ENCODE measurements at places on chromosomes 2 and 18.

- DNase-seq, result no peak
Observed at GRCh38 chr2:191857886-191858285, 11.0 kb upstream of the CAVIN2 start.

GRCh38 chr2:77712601-77713000 lies 190.4 kb upstream of the LRRTM4 start:
- no peak for DNase-seq

DNA sequence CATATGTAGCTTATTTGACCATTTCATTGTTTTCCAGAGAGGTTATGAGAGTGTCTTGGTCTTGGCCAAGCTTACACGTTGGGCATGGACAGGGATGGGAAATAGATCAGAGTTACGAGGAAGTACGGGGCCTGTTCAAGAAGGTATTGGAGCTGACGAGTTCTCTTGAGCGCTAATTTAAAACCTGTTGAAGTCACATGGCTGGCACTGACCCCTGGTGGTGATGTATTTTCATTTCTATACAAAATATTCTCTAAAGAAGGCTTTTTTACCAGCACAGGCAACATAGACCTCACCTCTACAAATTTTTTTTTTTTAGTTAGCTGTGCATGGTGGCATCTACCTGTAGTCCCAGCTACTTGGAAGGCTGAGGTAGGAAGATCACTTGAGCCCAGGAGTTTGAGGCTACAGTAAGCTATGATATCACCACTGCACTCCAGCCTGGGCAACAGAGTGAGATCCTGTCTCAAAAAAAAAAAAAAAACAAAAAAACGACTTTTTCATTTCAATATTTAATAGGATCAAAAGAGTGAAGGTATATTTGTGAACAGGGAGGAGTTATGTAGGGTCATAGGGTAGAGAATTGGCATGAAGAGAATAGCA lies 19.6 kb downstream of the UGP2 start:
- DNase-seq, result peak; percentile 74

DNA sequence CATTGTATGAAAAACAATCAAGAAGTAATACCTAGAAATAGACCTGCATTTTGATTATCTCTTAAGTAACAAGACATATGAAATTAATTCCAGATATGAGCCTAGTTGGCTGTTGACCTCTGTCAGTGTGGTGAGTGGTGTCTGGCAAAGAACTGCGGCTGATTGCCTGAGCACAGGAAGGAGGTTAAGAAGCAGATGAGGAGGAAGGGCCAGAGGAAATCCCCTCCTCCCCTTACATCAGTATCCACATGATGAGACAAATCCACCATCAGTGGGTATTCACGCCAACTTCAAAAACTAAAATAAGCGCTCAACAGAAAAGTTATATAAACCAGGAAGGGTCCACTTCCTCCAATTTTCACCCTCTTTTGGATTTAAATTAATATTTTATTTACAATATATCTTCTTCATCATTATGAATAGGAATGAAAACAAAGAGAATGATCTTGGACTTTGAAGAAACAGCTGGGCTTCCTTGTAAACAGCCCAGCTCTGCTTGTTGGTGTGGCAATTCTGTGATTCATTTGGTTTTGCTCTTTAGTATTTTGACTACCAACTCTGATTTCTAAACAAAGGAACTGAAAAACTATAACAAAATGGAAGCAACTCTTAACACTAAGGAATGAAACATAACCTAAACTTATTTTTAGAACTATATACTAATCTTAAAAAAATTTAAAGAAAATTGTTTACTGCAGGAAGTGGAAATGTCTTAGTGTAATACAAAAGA lies 27.3 kb downstream of the RFTN2 start:
- DNase-seq, result no peak

GRCh38 chr2:205267323-205267722 lies 415.0 kb upstream of the NRP2 start:
- DNase-seq, result no peak

DNA sequence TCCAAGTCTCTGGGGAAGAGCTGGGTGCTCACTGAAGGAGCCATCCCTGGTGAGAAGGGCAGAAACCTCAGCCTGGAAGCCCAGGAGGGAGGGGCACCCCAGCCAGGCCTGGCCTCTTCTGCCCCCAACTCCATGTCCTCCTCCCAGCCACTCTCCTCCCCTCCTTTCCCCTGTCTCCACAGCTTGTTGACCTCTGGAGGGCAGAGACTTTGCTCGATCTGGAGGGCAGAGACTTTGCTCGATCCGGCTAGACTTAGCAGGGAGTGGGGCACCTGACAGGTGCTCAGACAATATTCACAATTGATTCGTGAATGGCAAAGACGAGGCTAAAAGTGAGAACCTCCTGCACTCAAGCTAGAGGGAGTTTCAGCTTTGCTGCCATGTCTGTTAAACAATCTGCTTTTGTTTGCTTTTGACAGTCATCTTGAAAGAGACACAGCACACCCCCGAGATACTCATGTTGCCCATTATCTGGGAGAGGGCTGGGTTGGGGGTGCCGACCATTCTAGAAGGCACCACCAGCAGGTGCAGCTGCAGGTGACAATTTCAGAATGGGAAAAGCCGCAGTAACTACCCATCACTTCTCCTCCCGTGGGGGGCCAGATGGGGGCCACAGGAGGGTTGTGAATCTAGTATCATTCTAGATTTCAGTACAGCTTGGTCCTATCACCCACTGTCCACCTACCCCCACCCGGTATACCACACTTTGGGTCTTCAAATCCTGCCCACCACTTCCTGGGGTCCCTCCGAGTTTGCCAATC lies 54.8 kb downstream of the DNMT3A start:
- no peak for DNase-seq

DNA sequence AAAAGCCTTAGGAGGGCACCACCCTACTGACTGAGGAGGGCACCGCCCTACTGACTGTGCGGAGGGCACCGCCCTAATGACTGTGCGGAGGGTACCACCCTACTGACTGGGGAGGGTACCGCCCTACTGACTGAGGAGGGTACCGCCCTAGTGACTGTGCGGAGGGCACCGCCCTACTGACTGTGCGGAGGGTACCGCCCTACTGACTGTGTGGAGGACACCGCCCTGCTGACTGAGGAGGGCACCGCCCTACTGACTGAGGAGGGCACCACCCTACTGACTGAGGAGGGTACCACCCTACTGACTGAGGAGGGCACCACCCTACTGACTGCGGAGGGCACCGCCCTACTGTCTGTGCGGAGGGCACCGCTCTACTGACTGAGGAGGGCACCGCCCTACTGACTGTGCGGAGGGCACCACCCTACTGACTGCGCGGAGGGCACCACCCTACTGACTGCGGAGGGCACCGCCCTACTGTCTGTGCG lies 150.2 kb upstream of the NFATC1 start:
- no peak for DNase-seq

DNA sequence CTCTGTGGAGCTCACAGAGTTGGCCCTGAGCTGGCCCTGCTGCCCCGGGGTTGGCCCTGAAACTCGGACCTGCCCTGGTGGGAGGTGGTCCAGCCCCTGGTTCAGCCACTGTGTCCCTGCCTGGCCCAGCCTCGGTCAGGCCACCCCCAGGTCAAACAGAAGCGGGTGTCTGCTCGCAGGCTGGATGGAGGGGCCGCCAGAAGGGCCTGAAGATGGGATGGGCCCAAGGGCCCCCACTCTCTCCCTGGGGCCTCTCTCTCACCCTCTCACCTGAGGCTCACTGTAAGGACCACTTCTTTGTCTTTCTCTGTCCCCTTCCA lies 25.1 kb upstream of the B3GNT7 start:
- no peak for DNase-seq

DNA sequence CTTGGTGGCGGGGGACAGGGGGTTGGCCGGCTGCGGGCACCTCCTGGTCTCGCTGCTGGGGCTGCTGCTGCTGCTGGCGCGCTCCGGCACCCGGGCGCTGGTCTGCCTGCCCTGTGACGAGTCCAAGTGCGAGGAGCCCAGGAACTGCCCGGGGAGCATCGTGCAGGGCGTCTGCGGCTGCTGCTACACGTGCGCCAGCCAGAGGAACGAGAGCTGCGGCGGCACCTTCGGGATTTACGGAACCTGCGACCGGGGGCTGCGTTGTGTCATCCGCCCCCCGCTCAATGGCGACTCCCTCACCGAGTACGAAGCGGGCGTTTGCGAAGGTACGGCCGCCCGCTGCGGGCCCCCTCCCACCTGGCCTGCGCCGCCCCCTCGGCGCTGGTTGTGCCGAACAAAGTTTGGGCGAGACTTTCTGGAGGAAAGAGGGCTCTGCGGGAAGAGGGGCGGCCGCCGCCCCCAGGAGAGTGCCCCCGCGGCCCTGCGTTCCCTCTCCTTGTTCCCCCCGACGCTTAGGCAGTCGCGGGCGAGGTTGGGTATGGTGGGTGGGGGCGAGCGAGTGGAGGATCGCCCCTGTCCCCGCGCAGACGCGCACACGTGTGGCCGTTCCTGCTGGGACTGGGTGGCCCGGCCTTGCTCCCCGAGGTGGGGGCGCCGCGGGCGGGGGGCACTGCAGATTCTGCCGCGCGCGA lies 866 bp downstream of the CRIM1 start:
- DNase-seq, result peak; percentile 34

GRCh38 chr2:227671170-227671905 lies 4.7 kb downstream of the SCYGR5 start:
- DNase-seq, result no peak

- no peak for DNase-seq
Observed at GRCh38 chr2:226756131-226756530, 43.5 kb downstream of the IRS1 start.

DNA sequence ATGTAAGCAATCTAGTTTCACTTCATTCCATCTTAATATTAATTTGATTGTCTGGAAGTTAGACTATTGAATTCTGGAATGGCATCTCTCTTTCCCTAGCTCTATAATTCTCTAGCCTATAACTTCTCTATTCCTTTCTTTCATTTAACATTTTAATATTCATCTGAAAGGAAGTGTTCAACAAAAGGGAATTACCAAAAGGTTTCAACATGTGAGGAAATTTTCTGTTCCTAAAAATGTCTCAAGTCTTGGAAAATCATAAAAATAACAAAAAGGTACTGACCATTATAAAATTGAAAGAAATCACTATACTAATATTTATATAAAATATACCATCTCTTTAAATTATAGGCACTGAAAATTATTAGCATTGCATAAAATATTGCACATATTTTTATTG lies 228.7 kb downstream of the TXNL1 start:
- DNase-seq, result no peak

DNA sequence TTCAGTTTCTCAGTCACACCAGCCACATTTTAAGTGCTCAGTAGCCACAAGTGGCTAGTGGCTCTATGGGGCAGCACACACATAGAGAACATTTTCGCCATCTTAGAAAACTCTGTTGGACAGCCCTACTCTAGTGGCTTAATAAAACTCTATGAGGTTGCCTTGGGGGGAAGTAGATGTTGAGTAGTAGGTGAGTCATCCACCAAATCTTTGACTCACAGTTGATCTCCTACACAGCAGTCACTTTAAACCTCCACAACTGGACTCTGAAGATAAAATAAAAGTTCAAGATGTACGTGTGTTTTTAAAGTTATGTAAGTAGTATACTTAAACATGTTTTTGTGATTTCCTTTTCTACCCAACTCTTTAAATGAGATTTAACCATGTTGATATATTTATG lies 379.0 kb downstream of the SETBP1 start:
- peak; percentile 73 for DNase-seq

DNA sequence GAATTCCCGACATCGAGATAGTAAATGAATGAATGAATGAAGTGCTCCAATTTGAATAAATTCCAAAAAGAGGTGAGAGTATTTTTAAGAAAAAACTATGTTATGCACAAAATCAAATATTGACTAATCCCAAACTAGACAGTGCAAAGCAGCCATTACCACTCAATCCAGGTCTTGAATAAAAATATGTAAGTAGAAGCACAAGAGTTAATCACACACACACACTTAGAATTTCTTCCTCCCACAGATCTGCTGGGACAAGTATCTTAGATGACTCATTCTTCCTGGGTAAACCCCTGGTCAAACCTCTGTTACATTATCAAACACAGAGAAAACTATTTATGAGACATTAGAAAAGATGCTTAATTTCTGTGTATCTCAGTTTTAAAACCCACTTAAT lies 102.0 kb downstream of the PLA2R1 start:
- peak; percentile 8 for DNase-seq

GRCh38 chr2:122114421-122114820 lies 359.0 kb downstream of the TSN start:
- DNase-seq, result no peak

- DNase-seq, result no peak
Observed at GRCh38 chr2:232835687-232836208, 34.3 kb upstream of the SNORC start.

DNA sequence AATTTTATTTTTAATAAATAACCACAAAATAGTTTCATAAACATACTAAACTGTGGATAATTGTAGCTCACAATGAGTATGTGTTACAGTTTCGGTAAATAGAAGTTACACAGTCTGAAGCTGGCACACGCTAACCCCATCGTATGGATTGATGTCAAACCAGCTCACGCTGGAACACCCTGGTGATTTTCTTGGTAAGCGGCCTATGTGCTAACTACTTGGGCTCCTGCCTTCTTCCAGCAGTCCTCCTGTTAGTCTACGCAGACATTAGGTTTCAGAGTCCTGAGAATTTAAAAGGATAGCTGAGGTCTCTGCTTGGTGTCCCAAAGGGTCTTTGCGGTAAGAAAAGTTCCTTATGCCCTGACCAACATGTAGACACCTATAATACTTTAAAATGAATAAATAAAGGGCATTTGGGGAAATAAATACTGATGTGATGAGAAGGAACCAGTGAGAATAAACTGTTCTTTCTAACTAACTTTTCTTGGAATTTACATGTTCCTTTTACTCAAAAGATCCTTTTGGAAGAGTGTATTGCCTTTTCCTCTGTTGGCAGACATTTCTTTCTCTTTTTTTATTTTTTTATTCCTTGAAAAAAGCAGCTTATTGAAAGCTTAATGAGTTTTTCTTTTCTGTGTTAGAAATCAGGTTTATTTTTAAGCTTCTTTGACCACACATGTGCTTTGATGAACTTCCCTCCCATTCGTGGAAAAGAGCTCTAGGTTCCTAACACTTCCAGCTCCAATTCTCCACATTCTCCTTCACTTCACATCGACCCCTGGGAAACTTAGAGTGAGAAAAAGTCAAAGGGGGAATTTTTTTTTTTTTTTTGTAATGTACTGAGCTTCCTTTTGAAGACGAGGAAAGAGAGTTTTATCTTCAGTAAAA lies 322.2 kb downstream of the IRS1 start:
- no peak for DNase-seq

GRCh38 chr18:44507729-44508325 lies 172.9 kb upstream of the SETBP1 start:
- no peak for DNase-seq
